ENCODE measurements at places on chromosomes 2 and 18. TPM values are rescaled to one million over a fixed set of nuclear protein-coding genes. Genes with fewer than 3 reads are reported as not detected.

DNA sequence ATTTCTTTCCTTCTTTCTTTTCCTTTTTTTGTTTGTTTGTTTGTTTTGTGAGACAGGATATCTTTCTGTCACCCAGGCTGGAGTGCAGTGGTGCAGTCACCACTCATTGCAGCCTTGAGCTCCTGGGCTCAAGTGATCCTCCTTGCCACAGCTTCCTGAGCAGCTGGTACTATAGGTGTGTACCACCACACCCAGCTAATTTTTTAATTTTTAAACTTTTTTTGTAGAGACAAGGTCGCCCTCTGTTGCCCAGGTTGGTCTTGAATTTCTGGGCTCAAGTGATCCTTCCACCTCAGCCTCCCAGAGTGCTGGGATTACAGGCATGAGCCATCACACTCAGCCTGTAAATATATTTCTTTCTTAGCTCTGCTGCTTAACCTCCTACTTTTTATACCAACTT is 83.4 kb upstream of the CYP20A1 start:
- no peak for ATAC-seq

- ATAC-seq, result peak; percentile 50
Observed at GRCh38 chr2:215828528-215829184, 184.7 kb downstream of the MREG start.

Gene VWC2L
- total RNA-seq, result 0.27 TPM

DNA sequence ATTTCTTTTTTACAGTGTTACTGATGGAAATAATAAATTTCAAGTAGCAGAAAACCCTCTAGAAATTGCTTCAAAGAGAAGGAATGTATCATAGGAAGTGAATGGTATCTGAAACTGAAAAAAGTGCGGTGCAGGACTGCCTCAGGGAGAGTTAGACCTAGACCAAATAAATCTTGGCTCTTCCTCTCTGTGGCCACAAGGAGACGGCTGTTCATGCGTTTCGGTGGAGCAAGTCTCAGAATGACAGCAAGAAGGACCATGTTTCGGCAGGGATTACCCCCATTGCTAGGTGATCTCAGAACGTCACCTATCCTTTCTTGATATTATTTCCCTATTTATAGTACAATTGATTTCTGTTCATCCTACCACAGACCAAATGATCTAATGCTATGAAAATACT is 522.3 kb downstream of the SOX11 start:
- ATAC-seq, result no peak

GRCh38 chr2:136452528-136452927 is 312.8 kb upstream of the THSD7B start:
- no peak for ATAC-seq

GRCh38 chr18:417495-417894 is 83.0 kb downstream of the COLEC12 start:
- ATAC-seq, result peak; percentile 73

Gene UBE2F
- 85.0 TPM for total RNA-seq

- no peak for ATAC-seq
Observed at GRCh38 chr18:629269-630150, 27.9 kb upstream of the TYMS start.

DNA sequence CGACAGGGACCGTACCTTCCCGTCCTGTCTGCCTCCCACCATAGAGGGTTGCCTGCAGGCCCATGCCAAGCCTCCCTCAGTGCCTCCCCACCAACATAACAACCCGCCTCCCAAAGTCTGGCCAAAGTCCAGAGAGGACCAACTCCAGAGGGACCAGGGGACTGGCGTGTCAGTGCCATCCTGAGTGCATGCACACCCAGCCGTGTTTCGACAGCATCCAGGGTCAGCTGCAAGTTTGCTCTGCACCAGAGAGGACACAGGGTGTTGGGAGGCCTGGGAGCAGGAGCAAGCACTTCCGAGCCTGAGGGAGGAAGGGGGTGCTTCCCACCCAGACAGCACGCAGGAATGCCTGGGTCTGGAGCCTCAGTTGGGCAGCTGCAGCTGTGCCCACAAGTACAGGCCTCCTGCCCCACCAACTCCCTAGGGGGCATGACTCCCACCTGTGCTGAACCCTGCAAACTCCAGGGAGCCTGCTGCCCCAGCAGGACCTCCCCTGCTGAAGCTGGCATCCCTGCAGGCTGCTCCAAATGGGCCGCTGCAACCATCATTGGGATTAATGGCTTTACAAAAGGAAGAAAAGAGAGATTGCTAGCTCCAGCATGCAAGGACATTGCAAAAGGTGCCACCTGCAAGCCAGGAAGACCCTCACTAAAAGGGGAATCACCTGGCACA is 618.1 kb upstream of the FSHR start:
- ATAC-seq, result no peak

Gene POTEF
- total RNA-seq, result not detected

Gene LRRC30
- total RNA-seq, result not detected

DNA sequence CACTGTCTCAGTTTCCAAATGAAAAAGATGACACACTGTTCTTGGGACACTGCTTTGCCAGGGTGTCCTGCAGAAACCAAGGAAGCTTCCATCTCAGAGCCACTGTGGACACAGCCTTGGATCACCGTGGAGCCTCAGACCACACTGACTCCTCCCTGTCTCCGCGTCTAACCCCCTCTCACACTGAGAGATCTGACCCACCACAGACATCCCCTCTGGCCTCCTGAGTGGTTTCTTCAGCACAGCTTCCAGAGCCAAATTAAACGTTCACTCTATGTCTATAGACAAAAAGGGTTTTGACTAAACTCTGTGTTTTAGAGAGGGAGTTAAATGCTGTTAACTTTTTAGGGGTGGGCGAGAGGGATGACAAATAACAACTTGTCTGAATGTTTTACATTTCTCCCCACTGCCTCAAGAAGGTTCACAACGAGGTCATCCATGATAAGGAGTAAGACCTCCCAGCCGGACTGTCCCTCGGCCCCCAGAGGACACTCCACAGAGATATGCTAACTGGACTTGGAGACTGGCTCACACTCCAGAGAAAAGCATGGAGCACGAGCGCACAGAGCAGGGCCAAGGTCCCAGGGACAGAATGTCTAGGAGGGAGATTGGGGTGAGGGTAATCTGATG is 113.4 kb upstream of the PKDCC start:
- no peak for ATAC-seq

DNA sequence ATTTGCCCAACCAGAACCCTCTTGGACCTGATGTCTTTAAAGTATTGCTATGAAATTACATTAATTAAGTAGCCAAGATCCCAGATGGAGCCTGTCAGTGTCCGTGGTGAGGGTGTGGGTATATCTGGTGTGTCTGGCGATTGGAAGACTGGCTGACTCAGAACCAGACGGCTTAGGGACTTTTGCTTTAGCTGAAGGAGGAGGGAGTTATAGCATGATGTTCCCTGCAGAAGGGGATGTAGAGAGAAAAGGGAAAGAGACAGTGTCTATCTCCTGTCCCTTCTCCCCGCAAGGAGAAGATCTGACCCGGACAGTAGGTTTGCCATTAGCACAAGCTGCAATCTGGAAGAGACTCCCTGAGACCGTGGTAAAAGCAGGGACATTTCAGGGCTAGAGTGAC is 60.6 kb downstream of the POU3F3 start:
- no peak for ATAC-seq

DNA sequence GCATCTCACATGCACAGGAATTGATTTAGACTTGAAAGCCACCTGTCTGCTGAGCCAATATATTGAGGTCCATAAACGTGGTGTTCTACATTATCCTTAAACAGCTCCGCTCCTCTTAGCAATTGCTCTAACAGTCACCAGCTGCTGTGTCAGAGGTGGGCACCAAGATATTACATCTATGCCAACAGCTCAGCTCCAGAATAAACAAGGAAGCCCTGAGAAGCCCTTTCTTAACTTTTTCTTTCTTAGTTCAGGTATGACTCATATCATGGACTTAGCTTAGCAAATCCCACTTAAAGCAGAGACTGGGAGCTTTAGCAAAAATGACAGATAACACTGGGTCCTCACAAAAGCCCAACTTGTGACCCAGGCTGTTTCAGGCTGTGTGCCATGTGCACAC is 436.6 kb downstream of the IRS1 start:
- no peak for ATAC-seq

DNA sequence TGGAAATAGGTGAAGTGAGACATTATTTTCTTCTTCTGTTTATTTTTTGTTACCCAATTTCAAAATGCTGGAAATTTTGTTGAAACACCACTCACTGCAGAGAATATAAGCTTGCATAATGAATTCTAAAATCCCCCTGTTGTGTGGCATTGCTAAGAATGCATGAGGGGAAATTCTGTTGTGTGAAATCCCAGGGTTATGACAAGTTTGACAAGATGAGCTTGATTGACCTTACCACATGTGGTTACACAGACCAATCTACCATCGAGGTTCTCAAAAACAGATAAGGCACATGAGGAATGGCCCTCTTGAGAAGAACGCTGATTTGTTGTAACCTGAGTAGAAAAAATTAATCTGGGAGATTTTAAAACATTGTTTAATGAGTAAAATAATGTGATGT is 261.6 kb upstream of the MMADHC start:
- no peak for ATAC-seq

GRCh38 chr2:230942920-230943896 is 18.2 kb upstream of the GPR55 start:
- ATAC-seq, result peak; percentile 53

GRCh38 chr18:27942706-27943105 is 234.2 kb downstream of the CDH2 start:
- ATAC-seq, result no peak

DNA sequence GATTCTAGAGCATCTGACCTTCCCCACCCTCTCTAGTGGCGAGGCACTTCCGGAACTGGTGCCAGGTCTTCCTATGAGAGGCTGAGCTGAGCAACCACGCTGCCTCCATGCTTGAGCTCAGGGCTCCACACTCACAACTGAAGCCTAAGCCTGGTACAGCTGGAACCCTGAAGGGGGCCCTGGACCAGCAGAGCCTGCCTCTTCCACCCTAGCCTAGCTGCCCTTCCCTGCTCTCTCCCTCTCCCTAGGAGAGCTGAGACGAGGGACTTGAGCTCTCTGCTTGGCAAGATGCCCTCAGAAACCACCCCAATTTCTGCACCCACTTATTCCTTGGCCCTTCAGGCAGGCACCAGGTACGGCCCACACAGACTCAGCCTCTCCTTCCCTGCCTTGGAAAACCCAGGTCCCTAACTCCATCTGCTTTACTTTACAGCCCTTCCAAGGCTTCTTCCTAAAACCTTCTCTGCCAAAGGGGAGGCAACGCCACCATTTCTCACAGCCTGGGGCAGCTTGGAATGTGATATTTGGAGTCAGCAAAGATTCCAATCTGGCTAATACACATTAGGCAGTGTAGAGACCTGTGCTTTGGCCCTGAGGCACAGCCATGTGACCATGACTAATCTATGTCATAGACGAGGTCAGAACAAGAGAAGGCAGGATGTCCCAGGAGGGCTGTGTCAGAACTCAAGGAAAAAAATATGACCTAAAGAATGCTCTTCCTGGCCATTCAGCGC is 18.8 kb downstream of the COX7A2L start:
- ATAC-seq, result peak; percentile 87

Gene CNGA3
- 1.1 TPM for total RNA-seq

DNA sequence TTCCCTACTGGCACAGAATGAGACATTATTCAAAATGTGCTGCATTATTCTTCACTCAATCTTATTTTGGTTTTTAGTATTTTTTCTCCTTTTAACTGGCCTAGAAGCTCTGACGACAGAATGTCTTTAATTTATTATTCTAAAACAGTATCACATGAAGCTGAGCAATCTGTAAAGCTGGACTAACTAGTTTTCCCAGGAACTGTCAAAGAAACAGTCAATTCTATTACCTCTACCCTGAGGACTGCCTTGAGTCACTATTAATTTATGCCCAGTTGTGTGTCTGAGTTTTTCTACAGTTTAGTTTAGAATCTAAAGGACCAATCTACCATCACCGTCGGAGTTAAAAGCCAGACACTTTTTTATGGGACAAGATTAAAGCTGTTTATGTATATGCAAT is 31.6 kb downstream of the MBD2 start:
- ATAC-seq, result no peak

GRCh38 chr2:168751104-168751740 is 51.2 kb upstream of the NOSTRIN start:
- ATAC-seq, result no peak

DNA sequence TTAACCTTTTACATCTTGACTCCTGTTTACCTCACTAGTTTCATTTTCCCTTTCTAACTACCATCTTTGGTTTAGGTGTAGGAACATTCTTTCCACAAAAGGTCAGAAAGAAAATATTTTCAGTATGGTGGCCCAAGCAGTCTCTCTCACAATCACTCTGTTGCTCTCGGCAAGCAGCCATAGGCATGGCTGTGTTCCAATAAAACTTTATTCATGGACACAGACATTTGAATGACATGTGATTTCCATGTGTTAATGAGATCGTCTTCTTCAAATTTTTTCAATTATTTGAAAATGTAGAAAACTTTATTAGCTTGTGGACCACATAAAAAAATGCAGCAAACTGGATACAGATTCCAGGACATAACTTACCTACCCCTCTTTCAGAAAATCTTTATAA is 109.7 kb upstream of the CNTNAP5 start:
- ATAC-seq, result no peak

Gene IL1F10
- total RNA-seq, result not detected

Gene RAB31
- total RNA-seq, result 159 TPM

- ATAC-seq, result no peak
Observed at GRCh38 chr2:237113026-237113795, 27.5 kb downstream of the COPS8 start.

GRCh38 chr2:29213888-29214291 is 98.7 kb downstream of the CLIP4 start:
- ATAC-seq, result no peak

DNA sequence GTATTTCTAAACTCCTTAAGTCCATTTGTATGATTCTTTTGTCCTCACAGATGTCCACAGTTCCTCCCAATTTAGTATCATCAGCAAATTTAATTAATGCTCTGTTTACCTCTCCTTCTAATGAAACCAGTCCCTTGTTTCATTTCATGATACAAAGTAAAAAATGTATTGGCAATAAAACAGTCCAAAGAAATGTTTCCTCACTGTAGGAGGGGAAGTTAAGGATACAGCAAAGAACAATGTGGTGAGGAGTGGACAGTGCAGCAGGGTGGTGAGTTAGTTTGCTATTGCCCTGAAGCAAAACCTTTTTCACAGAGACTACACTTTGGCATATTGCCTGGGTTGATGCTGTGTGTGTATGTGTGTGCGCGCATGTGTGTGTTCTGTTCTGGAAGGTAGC is 401.5 kb downstream of the ARHGAP15 start:
- no peak for ATAC-seq

DNA sequence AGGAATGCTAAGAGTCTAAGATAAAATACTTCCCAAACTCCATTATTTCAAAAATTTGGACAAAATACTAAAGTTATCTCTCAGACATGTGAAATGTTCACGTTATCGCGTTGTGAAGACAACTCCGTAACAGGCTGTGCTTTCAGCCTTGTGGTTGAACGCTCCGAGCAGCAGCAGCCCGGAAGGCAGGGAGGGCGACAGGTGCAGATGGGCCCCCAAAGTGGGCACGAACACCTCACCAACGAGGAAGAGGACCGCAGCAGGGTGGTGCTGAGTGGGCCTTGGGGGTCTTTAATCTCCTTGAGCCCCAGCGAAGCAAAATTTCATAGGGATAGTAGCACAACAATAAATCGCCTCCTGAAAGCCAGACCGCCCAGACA is 1.0 kb upstream of the FAM110C start:
- ATAC-seq, result peak; percentile 4

Data from gastroesophageal sphincter (tissue), 4 donors.